ENCODE measurements at places on chromosomes 12 and 14.

- no peak for DNase-seq
Measured at GRCh38 chr12:41277100-41277945, 89.2 kb downstream of the PDZRN4 start.

DNA sequence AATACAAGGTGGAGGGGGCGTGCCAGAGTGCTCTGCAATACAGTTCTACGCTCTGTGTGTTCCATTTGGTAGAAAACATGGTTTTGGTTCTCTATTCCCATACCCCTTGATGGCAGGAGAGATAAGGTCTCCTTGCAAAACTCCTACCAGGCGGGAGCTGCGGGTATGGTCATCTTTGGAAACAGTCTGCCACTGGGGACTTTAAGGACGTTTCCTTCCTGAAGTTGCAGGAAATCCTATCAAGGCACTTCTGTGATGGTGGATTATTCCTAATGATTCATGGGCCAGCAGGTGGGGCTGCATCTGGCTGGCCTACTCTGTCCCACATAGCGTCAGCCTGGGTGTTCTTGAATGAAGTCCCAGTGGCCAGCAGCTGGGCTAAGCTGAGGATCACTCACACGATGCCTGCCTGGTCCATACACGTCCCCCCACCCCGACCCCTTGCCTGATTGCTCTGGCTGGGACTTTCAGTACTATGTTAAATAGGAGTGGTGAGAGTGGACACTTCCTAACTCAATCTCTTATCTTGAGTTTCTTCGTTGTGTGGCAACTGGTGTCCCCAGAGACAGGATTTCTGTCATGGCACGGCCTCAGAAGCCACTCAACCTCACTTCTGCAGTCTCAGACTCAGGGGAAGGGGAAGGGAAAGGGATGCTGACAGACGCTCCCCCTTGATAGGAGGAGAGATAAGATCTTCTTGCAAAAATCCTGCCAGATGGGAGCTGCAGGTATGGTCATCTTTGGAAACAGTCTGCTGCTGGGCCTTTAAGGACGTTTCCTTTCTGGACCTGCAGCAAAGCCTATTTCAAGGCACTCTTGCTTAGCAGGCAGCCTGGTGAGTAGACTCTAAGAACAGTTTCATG lies 61.0 kb upstream of the FKBP4 start:
- no peak for DNase-seq

DNA sequence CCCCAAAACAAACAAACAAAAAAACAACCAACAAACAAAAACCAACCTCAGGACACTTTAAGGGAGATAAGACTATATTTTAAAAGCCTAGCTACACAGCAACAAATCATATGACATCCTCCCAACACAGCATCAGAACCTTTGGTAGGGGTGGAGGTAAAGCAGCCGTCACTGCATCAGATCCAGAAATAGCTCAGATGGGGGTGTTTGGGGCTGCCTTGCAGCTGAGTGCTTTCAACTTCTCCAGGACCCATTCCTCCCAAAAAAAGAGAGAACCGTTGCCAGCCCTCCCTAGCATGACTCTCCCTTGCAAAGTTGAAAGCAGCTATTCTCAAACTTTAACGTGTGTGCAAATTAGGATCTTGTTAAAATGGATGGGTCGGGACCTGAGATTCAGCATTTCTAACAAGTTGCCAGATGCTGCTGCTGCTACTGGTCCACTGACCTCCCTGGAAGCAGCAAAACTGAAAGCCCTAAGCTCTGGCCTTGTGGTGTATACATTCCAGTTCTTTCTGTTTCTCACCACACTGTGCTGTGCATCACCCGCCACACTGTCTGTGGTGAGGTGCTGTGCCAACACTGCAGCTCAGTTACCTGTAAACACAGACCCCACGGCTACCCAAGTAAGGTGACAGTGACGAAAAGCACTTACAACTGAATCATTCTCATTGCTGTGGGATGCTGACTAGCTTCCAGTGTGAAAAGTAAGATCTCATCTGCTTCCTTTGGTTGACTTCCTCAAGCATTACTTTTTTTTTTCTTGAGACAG lies 54.0 kb downstream of the SLC38A1 start:
- peak; percentile 42 for DNase-seq

DNA sequence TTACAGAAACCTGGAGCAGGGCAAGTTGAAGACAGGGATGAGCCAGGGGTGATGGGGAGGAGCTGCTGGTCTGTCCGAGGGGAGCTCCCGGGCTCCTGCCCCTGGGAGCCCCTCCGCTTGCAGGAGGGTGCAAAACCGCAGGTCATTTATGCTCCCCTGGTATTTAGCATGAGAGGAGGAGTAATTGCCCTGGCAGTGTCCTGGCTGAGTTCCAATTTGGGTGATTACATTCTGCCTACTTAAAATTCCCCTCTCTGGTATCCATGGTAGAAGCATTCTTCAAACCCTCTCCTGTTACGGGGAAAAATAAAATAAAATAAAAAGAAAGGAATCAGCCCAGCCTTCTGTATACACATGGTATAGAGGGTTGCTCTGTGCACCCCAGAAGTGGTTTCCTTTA lies 61.7 kb upstream of the VRK1 start:
- DNase-seq, result no peak

GRCh38 chr12:124610021-124610612 lies 42.7 kb upstream of the NCOR2 start:
- DNase-seq, result no peak

DNA sequence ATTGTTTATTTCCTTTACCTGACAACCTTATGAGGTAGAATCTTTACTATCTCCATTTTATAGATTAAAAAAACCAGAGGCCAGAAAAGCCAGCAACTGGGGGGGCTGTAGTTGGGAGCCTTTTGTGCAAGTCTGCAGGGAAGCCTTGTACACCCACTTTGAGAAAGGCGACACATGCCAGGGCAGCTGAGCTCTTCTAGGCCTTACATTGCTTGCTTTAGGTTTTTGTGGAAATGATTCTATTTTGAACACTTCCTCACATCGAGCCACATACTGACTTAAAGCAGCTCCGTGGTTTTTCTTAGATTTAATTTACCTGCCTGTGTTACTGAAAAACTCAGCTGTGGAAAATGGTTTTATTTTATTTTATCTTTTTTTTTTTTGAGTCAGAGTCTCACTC lies 34.6 kb downstream of the EP400 start:
- DNase-seq, result no peak

GRCh38 chr14:44029933-44030332 lies 477.1 kb downstream of the FSCB start:
- DNase-seq, result no peak

DNA sequence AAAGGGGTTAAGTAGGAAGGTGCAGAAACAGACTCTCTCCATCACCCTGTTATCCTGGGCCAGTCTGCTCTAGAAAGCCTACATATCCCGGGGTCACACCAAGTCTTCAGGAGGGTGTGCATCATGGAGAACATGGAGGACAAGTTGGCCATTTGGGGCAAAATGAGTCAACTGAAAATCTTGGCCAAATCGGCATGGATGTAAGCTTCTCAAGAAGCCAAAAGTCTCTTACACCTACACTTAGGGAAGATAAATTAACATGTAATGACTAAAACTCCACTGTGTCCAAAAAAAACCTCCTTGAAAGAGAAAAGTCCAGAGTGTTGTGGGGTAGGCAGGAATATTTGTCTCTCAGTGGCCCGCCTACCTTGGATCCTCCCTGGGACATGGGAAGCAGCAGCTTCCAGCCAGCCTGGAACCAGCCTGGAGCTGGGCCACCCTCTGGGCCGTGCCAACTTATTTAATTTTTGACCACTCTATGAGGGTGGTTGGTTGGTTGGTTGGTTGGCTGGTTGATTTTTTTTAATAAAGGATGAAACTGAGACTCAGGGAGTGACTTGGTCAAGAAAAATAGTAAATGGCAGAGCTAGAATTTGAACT lies 17.9 kb upstream of the TC2N start:
- no peak for DNase-seq

DNA sequence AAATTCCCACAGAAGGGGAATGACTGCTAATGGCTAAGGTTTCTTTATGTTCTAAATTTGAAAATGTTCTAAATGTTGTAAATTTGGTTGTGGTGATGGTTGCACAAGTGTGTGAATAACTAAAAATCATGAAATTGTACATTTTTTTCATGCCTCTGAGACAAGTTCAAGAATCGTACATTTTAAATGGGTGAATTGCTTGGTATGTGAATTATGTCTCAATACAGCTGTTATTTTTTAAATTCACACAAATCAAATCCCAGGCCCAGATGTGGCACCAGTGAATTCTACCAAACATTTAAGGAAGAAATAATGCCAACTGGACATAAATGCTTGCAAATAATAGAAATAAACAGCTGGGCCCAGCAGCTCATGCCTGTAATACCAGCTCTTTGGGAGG lies 28.6 kb upstream of the RND1 start:
- DNase-seq, result no peak
